Fibroblast of lung (primary cell): ENCODE measurements at places on chromosomes 3 and 15.

DNA sequence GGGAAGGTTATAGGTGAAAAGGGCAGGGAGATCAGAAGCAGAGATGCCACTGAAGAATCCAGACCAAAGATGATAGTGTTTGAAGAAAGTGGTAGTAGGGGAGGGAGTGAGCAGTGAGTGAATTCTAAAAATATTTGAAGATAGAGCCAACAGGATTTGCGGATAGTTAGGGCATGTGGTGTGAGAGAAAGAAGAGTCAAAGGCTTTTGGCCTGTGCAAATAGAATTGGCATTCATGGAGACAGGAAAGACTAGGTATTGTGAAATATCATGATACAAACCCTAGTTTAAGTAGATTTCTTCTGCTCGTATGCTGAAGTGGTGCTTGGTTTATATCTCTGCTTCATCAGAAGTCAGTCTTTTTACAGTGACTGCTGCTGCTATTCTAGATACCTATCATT lies 224.2 kb upstream of the CFAP20DC start:
- H3K36me3 ChIP-seq, result no peaks in the 10 kb centered on the region
- no peaks in the 10 kb centered on the region for H3K27me3 ChIP-seq
- no peak for DNase-seq
- H3K4me1 ChIP-seq, result no peaks in the 10 kb centered on the region
- no peak overlapping the region for H3K27ac ChIP-seq

GRCh38 chr3:78644847-78645246 lies 1123.0 kb downstream of the ROBO1 start:
- H3K36me3 ChIP-seq, result no peaks in the 10 kb centered on the region
- H3K27me3 ChIP-seq, result no peaks in the 10 kb centered on the region
- DNase-seq, result no peak
- H3K27ac ChIP-seq, result no peak overlapping the region
- no peaks in the 10 kb centered on the region for H3K4me1 ChIP-seq
- H3K4me3 ChIP-seq, result no peak overlapping the region

DNA sequence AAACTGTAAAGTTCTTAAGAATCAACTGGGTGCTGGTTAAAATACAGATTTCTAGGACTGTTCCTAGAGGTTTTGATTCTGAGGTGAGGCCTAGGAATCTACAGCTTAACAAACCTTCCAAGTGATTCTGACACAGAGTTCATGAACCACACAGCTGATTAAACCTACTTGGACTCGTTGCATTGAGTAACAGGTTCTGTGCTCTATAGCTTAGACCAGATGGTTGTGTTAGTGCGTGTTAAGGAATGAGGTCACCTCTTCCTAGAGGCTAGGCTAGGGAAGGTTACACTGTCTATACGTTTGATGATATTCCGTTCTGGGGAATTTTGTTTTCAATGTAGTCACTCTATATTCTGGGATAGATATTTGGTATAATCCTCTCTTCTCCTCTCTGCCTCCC lies 21.9 kb downstream of the EID1 start:
- peaks cover 3% of the 10 kb centered on the region for H3K4me1 ChIP-seq
- DNase-seq, result no peak
- H3K4me3 ChIP-seq, result no peak overlapping the region
- H3K27me3 ChIP-seq, result no peaks in the 10 kb centered on the region

DNA sequence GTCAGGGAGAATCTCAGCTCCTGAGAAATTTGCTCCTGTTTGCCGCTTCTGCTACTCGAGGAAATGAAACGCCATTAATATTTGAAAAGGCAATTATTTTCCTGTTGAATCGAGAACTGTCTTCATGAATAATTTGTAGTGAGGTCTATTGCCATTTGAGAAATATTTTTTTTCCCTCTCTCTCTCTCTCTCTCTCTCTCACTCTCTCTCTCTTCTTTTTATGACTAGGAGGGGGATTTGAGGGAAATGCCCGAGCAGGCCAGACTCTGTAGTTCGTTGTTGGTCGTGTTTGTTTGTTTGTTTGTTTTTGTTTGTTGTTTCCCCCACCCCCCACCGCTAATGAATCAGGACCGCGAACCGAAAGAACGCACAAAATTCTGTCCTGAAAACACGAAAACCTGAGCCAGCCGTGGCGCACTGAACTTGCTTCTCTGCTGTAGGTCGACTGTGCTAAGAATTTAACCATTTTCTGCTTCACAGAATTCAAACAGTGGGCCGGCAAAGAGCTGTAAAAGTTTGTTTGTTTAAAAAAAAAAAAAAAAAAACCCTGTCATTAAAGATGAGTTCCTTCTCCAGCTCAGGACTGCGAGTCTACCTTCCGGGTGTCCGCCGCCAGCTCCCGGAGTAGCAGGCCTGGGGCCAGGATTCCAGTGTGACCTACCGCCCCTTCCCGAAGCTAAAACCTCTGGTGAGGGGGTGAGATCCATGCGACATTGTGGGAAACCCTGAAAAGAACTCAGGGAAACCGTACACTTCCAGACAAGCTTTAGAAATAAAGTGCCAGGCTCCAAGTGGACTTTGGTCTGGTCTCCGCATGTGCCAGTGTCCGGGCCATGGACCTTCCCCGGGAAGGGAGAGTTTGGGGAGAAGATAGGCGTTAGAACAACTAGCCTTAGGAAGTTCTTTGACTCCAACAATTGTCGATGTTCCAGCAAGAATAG lies 12.1 kb downstream of the ZIC4 start:
- H3K36me3 ChIP-seq, result no peaks in the 10 kb centered on the region
- H3K4me3 ChIP-seq, result no peak overlapping the region
